HFFc6 (cell line): ENCODE measurements at places on chromosomes 12 and 14. TPM values are rescaled to one million over a fixed set of nuclear protein-coding genes. Genes with fewer than 3 reads are reported as not detected.

The ASCL1 gene
- total RNA-seq = not detected in 3 replicates

The CACNA1C gene
- total RNA-seq = 5.5 to 10.7 TPM (median 9.1 TPM) in 3 replicates

The VDR gene
- total RNA-seq = 9.9 to 14.8 TPM (median 14.3 TPM) in 3 replicates

The APOLD1 gene
- total RNA-seq = 5.1 to 7.6 TPM (median 5.4 TPM) in 3 replicates

The LRRC10 gene
- total RNA-seq = not detected in 3 replicates

The GTF2A1 gene
- 38.3 to 39.4 TPM (median 39.3 TPM) in 3 replicates for total RNA-seq

The TSPAN19 gene
- not detected in 3 replicates for total RNA-seq

DNA sequence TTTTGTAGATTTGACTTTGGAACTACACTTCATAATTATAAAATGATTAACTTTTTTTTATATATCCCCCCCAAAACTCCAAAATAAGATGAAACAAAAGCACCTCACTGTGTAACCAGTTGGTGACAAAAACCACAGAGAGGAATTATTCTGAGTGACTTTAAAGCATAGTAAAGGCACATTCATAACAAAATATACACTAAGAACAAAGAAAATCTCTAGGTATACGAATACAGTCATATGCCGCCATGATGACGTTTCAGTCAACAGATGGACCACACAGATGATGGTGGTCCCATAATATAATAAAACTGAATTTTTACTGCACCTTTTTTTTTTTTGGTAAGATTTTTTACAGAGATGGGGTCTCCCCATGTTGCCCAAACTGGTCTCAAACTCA, 70.7 kb downstream of the MED13L start:
- no peaks in the 10 kb centered on the region for H3K27me3 ChIP-seq
- H3K27ac ChIP-seq = no peak overlapping the region
- H3K36me3 ChIP-seq = no peaks in the 10 kb centered on the region
- peaks cover 72% of the 10 kb centered on the region for H3K4me1 ChIP-seq
- no peak overlapping the region for H3K4me3 ChIP-seq
- DNase-seq = no peak

DNA sequence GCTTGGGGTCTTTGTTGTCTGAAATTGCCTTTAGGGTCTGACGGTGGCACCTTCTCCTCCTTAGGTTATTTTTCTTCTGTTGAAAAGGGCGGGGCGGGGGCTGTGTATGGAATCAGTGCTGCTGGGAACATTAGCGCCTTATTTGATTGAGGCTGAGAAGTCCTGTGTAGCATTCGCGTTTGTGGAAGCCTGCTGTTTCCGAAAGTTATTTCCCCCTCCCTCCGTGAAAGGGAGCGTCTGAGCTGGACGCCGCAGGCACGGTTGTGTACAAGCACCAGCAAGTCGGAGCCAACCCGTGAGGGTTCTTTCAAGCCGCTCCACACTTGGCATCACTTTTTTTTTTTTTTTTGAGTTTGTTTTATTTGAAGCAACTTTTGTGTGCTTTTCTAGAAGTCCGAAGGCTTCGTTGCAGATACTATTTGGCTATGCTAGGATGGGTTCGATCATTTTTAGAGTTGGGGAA, 1.1 kb downstream of the SYNE2 start:
- DNase-seq = peak; percentile 32
- peak overlapping the region; percentile 96 for H3K4me3 ChIP-seq
- H3K36me3 ChIP-seq = no peaks in the 10 kb centered on the region
- H3K27ac ChIP-seq = peak overlapping the region; percentile 75; the same call in 1 of the 2 replicates
- peaks cover 23% of the 10 kb centered on the region for H3K4me1 ChIP-seq

DNA sequence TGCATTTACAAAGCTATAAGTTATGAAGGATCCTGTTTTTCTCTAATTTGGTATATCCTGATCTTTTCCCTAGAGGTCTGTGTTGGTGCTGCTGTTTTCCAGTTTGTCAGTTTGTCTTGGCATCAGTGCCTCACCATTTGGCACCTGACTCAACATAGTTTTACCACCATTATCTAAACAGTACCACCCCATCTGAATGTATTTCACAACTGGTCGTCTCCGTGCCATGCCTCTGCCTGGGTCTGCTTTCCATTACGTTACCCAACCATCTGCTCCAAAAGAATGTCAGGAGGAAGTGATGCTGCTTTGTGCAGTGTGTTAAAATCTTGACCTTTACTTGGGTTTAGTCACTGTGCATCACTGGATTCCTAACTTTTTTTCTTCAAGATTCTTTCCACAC, 129.3 kb upstream of the RASSF8 start:
- peaks cover 46% of the 10 kb centered on the region for H3K4me1 ChIP-seq
- DNase-seq = peak; percentile 96
- no peaks in the 10 kb centered on the region; the same call in none of the 2 replicates for H3K27me3 ChIP-seq
- peak overlapping the region; percentile 89 for H3K27ac ChIP-seq
- H3K36me3 ChIP-seq = no peaks in the 10 kb centered on the region
- peak overlapping the region; percentile 62 for H3K4me3 ChIP-seq

DNA sequence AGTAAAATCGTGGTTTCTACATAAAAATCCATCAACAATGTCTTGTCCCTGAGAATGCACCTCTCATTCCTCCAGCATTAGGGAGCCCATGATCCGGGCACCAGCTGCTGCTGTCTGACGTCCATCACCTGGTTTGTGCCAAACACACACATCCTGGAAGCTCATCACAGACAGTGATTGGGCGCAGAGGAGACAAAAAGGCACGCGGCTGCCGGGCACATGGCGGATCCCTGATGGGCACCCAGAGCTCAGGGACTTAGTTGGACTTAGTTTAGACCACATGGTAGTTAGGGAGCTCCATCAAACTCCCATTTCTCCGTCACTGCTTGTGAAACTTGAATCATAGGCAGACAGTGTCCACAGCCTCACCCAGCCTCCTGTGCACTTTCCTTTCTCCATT, 1059.3 kb downstream of the TMEM121 start:
- no peak for DNase-seq
- peaks cover 4% of the 10 kb centered on the region; the same call in 1 of the 2 replicates for H3K36me3 ChIP-seq
- H3K4me1 ChIP-seq = no peaks in the 10 kb centered on the region
- H3K4me3 ChIP-seq = no peak overlapping the region
- no peaks in the 10 kb centered on the region for H3K27me3 ChIP-seq

- no peak for DNase-seq
- no peak overlapping the region for H3K27ac ChIP-seq
- no peaks in the 10 kb centered on the region for H3K4me1 ChIP-seq
- H3K4me3 ChIP-seq = no peak overlapping the region
- no peaks in the 10 kb centered on the region for H3K27me3 ChIP-seq
- no peaks in the 10 kb centered on the region for H3K36me3 ChIP-seq
Observed at GRCh38 chr12:12534166-12534866, 28.3 kb downstream of the DUSP16 start.

DNA sequence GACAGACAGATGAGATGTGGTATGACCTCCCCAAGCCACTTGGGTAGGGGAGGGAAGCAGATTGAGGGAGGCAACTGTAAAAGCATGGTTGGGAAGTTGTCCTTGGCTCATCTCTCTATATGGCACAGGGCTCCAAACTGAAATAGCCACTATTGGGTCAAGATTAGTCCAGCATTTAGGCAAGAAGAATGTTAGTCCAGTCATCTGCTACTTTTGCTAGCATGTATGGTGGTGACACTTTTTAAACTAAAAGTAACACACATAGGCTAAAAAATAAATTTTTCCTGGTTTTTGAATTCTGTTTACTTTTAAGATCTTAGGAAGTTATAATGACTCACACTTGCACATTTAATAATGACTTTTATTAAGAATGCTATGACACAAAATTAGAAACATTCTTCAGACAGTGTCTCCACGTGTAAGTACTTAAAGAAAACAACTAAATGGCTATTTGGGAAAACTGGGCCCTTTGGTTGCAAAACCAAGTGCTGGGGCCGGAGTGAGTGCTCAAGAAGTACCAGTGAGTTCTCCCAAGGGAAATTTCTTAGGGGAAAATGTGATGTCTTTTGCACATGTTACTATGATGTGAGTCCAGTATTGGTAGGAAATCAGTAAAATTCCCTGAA, 179.1 kb upstream of the HIF1A start:
- H3K27me3 ChIP-seq = peaks cover 2% of the 10 kb centered on the region; the same call in 1 of the 2 replicates
- no peak overlapping the region for H3K4me3 ChIP-seq
- H3K27ac ChIP-seq = peak overlapping the region; percentile 4; the same call in 1 of the 2 replicates
- peaks cover 60% of the 10 kb centered on the region for H3K4me1 ChIP-seq
- DNase-seq = no peak

GRCh38 chr12:100266585-100266834, 369 bp downstream of the DEPDC4 start:
- peak overlapping the region; percentile 99 for H3K4me3 ChIP-seq
- peak overlapping the region; percentile 98 for H3K27ac ChIP-seq
- H3K27me3 ChIP-seq = peaks cover 3% of the 10 kb centered on the region
- H3K36me3 ChIP-seq = no peaks in the 10 kb centered on the region
- peaks cover 28% of the 10 kb centered on the region for H3K4me1 ChIP-seq

DNA sequence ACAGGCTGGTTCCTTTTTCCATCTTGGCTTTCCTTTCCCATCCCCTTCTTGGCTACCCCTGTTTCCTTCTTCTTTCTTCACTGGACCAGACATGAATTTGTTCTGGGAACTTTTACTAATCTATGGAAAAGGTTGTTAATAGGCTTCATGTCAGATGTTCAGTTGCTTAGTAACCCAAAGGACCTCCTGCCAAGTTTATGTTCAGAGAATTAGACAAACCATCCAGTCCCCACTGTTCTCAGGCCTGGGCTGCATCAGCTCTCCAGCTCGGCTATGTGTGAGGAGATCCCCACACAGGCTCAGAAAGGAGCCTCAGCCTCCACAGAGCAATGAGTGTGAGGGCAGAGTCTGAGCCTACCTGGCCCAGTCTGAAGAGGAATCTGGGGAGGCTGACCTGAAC, 78.0 kb downstream of the AKAP6 start:
- H3K4me3 ChIP-seq = no peak overlapping the region
- H3K27ac ChIP-seq = no peak overlapping the region
- peaks cover 4% of the 10 kb centered on the region; the same call in 1 of the 2 replicates for H3K27me3 ChIP-seq
- H3K4me1 ChIP-seq = peaks cover 49% of the 10 kb centered on the region
- DNase-seq = no peak

GRCh38 chr14:52755607-52756316, 25.8 kb downstream of the STYX start:
- H3K27me3 ChIP-seq = no peaks in the 10 kb centered on the region
- no peak for DNase-seq
- H3K36me3 ChIP-seq = no peaks in the 10 kb centered on the region

GRCh38 chr12:102680304-102680703, 199.9 kb upstream of the IGF1 start:
- peaks cover 10% of the 10 kb centered on the region for H3K4me1 ChIP-seq
- H3K27ac ChIP-seq = no peak overlapping the region
- H3K4me3 ChIP-seq = no peak overlapping the region
- H3K27me3 ChIP-seq = no peaks in the 10 kb centered on the region; the same call in none of the 2 replicates
- no peak for DNase-seq
- no peaks in the 10 kb centered on the region for H3K36me3 ChIP-seq

GRCh38 chr12:123232472-123232806, 502 bp downstream of the MPHOSPH9 start:
- H3K36me3 ChIP-seq = peaks cover 8% of the 10 kb centered on the region; the same call in 1 of the 2 replicates
- peak overlapping the region; percentile 90 for H3K27ac ChIP-seq
- H3K27me3 ChIP-seq = peaks cover 11% of the 10 kb centered on the region; the same call in 1 of the 2 replicates
- DNase-seq = peak; percentile 7
- H3K4me3 ChIP-seq = peak overlapping the region; percentile 98

DNA sequence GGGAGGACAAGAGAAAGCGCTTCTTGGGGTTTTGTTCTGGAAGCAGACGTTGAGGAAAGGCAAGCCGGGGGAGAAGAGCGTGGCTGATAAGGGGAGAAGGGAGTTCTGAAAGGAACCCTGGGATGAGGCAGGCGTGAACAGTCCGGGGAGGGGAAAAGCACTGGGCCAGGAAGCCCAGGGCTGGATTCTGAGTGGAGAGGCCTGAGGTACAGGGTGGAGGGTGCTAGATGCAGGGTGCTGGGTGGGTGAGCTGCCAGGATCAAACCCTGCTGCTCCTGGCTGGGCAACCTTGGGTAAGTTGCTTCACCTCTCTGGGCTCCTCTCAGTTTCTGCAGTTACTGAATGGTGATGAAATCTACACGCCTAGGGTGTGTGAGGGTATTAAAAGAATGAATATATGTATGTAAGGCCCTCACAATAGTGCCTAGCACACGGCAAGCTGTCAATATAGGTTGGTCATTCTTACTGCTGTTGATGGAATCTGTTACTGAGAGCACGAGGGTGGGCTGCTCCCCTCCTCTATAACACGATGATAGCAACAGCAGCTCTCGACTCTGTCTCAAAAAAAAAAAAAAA, 138.5 kb downstream of the RBM19 start:
- H3K4me1 ChIP-seq = peaks cover 11% of the 10 kb centered on the region
- no peaks in the 10 kb centered on the region; the same call in 1 of the 2 replicates for H3K27me3 ChIP-seq
- DNase-seq = no peak
- no peaks in the 10 kb centered on the region; the same call in 1 of the 2 replicates for H3K36me3 ChIP-seq

GRCh38 chr12:70043490-70044138, 199.6 kb upstream of the CNOT2 start:
- H3K27me3 ChIP-seq = no peaks in the 10 kb centered on the region; the same call in 1 of the 2 replicates
- no peak for DNase-seq
- H3K36me3 ChIP-seq = no peaks in the 10 kb centered on the region
- no peaks in the 10 kb centered on the region for H3K4me1 ChIP-seq
- H3K4me3 ChIP-seq = no peak overlapping the region

- H3K36me3 ChIP-seq = no peaks in the 10 kb centered on the region
- H3K27ac ChIP-seq = peak overlapping the region; percentile 51
- peaks cover 1% of the 10 kb centered on the region for H3K27me3 ChIP-seq
- H3K4me3 ChIP-seq = peak overlapping the region; percentile 49; the same call in 1 of the 2 replicates
- DNase-seq = peak; percentile 54
- peaks cover 91% of the 10 kb centered on the region for H3K4me1 ChIP-seq
Observed at GRCh38 chr14:61569812-61570548, 125.3 kb upstream of the HIF1A start.

GRCh38 chr14:23657959-23658470, 21.9 kb downstream of the DHRS2 start:
- no peaks in the 10 kb centered on the region for H3K4me1 ChIP-seq
- H3K27ac ChIP-seq = no peak overlapping the region
- H3K27me3 ChIP-seq = peaks cover 18% of the 10 kb centered on the region
- DNase-seq = no peak
- H3K36me3 ChIP-seq = no peaks in the 10 kb centered on the region

- no peak overlapping the region for H3K4me3 ChIP-seq
- H3K27ac ChIP-seq = no peak overlapping the region
Observed at GRCh38 chr14:98965076-98965475, 306.9 kb downstream of the BCL11B start.

DNA sequence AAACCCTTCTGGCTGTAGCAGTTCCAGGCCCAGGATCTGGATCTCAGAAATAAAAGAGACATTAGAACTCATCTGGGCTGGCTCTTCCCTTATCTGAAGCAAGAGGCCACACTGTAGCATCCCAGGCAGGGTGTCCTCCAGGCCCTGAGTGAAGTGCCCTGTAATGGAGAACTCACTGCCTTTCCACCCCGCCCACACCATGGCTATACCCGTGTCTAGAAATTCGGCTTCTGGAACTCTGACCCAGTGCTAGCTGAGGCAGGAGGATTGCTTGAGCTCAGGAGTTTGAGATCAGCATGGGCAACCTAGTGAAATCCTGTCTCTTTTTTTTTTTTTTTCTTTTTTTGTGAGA, 23.5 kb upstream of the PLEKHG3 start:
- H3K36me3 ChIP-seq = no peaks in the 10 kb centered on the region
- H3K4me1 ChIP-seq = peaks cover 19% of the 10 kb centered on the region
- no peak for DNase-seq
- no peaks in the 10 kb centered on the region; the same call in none of the 2 replicates for H3K27me3 ChIP-seq
- H3K4me3 ChIP-seq = no peak overlapping the region

- H3K36me3 ChIP-seq = no peaks in the 10 kb centered on the region
- no peaks in the 10 kb centered on the region for H3K27me3 ChIP-seq
- H3K4me1 ChIP-seq = peaks cover 11% of the 10 kb centered on the region
- no peak overlapping the region for H3K27ac ChIP-seq
- DNase-seq = no peak
Observed at GRCh38 chr12:92574051-92574783, 128.6 kb upstream of the PLEKHG7 start.

GRCh38 chr14:23056145-23056955, 970 bp downstream of the CDH24 start:
- DNase-seq = peak; percentile 53
- peaks cover 5% of the 10 kb centered on the region for H3K27me3 ChIP-seq
- peaks cover 36% of the 10 kb centered on the region for H3K4me1 ChIP-seq
- peak overlapping the region; percentile 70 for H3K27ac ChIP-seq
- H3K36me3 ChIP-seq = peaks cover 6% of the 10 kb centered on the region; the same call in 1 of the 2 replicates
